Choroid plexus epithelial cell (primary cell): ENCODE measurements at places on chromosomes 3 and 15.

DNA sequence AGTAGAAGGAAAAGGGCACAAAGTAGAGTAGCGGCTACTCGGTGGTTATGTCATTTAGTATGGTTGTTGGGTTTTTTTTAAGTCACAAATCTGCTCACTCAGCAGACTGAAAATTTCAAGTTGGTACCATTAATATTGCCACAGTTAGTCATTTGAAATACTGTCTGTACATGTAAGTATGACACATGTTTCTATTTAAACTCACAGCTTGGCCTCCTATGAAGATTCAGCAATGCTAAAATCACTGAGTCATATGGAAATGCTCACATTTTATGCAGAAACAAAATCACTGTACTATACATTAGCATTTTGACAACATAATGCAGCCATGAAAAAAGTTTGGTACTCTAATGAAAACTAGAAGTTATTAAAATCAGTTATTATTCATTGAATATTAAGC lies 571.9 kb downstream of the TAFA4 start:
- DNase-seq, result no peak

DNA sequence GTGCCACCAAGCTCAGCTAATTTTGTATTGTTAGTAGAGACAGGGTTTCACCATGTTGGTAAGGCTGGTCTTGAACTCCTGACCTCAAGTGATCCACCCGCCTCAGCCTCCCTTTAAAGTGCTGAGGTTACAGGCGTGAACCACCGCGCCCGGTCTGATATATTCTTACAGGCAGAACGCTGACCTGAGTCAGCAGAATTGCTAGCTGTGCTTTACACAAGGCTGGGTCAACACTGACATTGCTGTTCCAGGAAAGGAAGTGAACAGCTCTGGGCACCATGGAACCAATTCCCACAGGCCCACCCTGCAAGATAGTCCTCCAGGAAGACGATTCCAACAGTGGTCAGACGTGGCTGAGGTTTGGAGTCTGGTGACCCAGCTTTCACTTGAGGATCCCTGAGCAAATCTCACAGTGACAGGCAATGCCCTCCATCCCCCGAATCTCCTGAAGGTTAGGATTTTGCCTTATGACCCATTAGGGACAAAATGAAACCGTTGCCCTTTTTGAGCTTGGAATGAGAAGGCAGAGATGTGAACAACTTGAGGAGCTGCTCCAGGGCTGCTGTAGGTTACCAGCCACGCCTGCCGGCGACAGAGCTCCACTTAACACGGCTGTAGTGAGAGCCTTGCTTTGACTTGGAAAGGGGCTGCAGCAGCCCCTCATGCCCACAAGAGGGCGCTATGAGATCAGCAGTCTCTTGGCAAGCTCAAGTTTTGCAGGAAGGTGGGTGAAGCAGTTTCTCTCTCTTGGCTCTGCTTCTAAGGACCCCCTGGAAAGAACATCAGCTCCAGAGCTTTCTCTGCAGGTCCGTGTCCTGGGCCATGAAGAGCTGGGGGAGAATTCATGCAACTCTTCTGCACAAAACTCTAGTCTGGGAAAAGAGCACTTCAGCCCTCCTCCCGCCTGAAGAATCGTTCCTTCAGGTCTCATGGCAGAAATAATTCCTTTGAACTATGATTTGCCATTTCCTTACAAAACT lies 74.1 kb downstream of the SENP2 start:
- peak; percentile 95 for DNase-seq

DNA sequence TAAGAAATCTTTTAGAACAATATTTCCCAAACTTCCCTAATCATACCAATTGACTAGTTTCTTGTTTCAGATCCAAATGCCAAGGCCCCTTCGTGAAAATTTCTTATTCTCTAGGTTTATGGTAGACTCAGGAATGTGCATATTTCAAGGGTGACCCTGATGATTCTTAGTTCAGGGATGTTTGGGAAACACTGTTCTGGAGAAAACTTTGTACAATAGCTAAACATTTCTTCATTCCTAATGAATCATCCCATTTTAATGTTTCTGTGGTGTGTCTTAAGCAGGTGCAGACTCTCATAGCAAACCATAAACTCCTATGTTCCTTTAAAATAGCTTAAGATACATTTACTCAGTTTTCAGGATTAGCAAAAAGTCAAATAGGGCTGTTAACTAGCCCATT lies 314.5 kb downstream of the TIGIT start:
- DNase-seq, result peak; percentile 85

- DNase-seq, result no peak
Observed at GRCh38 chr15:87724330-87724729, 532.2 kb downstream of the NTRK3 start.

GRCh38 chr3:32449691-32450090 lies 53.0 kb downstream of the CMTM6 start:
- no peak for DNase-seq

DNA sequence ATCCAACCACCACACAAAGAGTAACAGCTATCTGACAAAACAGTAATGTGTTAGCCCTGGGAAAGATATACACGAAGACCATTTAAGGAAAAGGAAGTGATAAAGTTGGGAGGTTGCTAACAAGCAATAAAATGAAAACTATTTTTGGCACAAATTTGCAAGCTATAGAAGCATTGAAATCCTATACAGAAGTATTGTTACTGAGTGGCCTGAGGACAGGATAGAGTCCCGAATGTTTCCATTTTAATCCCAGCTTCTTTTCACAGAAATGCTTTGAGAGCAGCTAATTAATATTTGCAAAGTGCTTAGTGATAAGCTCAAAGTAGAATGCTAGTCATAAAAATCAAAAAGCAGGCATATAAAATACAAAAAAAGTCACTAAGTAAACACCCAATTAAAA lies 51.5 kb downstream of the RAD18 start:
- no peak for DNase-seq

DNA sequence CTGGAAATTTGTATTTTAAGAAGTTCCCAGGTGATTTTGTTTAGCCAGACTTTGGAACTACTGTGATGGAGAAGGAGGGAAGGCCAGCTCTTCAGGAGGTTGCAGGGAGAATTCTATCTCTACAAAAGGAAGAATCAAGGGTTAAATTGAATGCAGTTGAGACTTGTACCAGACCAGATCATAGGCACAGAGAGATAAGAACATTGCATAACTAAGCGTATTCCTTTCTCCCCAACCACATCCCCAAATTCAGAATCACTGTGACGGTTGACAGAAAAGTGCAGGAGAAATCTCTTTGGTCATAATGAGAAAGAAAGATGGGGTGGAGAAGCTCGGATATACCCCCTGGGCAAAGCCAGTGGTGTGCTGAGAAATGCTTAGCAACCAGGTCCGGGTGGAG lies 7.2 kb downstream of the PLD1 start:
- no peak for DNase-seq

GRCh38 chr3:11091088-11091590 lies 63.2 kb upstream of the HRH1 start:
- DNase-seq, result no peak

DNA sequence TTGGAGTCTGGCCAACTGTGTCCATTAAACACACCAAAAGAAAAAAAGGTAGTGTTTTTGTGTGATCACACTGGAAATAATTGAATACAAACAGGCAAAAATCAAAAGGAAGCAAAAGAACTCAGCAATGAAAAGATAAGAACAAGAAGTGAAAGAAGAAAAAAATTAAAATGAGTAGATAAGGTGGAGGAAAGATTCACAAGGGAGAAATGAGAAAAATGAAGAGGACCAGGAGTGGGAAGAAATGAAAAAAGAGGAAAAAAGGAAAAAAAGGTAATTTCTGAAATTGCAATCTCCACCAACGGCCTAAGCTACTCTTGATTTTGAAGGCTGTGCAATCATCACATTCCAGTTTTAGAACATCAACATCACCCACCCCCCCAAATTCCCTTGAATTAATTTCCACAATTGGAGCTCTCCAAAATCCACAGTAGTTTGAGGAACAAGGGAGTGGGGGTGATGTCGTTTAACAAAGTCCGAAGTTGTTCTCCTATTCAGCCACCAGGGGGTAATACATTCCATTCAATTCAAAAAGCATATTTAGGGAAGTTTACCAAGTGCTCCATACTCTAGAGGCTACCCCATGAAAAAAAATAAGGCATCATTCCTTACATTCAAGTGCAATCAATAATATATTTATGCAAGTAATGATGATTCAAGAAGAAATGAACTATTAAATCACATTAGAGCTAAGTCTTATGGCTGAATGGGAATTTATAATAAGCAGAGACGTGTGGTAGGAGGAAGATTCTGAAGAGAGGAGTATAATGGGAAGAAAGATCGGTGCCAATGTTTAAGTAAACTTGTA lies 37.4 kb downstream of the ZNF860 start:
- DNase-seq, result peak; percentile 73
